ENCODE measurements at places on chromosomes 13 and 19.

DNA sequence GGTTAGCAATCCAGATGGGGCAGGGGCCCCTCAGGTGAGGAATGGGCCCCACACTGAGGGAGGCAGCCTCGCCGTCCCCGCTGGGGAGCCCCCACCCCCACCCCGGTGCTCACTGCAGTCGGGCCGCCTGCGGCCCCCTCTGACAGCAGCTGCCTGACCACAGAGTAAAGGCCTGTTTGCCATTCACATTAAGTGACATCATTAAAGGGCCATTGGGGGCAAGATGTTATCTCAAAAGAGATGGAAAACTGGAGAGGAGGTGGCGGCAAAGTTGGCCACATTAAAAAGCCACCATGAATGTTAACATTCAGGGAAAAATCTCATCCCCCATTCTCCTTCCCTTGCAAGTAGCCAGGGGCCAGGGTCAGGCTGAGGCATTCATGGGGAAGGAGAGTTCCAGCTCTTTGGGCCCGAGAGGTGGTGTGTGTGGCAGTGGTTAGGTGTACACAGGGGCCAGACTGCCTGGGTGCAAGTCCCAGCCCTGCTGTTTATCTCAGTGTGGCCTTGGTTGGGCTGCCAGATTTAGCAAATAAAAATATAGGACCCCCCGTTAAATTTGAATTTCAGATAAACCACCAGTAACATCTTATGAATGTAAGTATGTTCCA is 20.9 kb downstream of the VSTM2B start:
- DNase-seq: no peak

DNA sequence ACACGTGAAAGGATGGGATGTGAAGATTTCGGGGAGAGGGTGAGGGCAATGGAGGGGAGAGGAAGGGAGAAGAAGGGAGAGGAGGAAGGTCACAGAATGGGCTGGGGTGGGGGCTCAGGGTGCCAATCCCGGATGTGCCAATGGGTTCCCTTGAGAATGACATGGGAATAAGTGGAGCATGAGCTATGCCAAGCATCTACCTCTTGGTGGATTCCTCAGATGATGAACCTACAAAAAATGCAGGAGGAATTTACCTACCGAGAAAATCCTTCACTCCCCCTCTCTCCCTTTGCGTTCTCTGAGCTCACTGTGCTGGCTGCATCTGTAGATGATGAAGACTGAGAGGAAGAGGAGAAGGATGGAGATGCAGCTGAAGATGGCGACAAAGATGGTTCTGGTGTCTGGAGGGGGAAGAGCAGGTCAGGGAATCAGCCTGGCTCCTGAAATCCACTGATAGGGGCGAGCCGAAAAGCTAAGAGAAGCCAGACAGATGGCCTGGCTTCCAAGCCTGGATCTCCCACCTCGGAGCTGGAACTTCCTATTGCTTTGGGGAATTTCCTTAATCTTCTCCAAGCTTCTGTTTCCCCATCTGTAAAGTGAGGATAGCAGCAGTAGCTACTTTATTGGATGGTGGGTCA is 21.6 kb downstream of the VSTM1 start:
- no peak for DNase-seq

DNA sequence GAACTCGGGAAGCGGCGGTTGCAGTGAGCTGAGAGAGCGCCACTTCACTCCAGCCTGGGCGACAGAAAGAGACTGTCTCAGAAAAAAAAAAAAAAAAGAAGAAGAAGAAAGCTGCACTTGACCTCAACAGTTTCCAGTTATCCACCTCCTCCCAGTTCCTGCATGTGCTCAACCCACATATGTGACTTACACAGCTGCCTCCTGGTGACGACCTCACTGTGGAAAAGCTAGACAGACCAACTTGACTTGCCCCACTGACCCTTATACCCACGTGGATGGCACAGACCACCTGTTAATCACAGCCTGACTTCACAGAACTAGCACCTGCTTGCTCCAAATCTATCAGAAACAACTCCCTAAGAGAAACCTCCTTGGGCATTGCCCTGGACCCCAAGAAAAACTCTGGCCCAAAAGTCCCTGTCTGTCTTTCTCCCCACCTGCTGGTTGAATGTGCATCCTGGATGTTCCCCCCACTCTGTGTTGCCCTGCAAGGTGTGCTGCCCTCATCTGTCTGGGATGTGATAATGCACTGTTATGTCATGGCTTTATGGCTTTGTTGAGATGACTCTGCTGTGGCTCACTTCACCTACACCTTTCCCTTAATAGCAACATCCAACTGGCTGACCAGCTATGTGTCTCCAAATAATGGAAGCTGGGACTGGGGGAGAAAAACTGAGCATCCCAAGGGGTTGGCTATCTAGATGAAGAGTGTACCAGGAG is 2.8 kb downstream of the ZNF20 start:
- no peak for DNase-seq

GRCh38 chr13:40433577-40433976 is 232.9 kb downstream of the FOXO1 start:
- no peak for DNase-seq

- DNase-seq: peak; percentile 46
These were observed at the start of gene ZNF850 for GRCh38 chr19:36772311-36773222. ZNF850 (minus strand) TSS chr19:36772807; CDS start chr19:36762606, 10,201 bp downstream.

DNA sequence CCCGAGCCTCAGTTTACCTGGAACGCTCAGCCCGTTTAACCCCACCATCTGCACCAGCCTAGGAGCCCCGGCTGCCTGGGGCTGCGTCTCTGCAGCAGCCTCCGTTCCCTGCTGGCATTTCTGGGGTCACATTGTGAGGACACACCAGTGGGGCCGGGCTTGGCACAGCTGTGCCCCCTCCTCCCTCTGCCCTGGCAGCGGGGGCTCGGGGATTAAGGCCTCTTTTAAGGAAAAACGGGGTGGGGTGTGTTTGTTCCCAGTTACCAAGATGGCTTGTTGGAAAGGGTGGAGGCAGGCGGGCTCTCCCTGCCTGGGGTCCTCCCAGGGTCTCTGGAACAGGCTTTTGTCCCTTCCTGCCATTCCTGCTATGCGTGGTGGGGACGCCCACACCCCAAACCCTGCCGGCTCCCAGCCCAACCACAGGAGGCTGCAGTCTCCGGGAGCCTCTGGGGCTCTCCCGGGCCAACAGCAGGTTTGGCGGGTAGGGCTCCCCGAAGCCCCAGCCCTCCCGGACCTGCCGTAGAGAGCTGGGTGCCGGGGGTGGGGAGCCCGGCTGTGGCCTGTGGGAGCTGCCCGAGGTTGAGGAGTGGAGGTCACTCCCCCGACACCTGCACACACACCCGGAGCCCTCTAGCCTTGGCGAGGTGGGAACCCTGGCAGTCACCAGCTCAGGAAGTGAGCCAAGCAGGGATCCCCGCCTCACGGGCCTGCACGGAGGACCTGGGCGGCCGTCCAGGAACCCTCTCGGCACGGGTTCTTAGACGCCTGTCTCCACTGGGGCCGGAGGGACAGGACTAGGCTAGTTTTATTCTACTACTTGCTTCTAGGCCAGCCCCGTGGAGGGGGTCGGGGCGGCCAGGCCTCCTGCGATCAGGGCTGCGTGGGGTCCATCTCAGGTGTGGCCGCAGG is 36.9 kb downstream of the GADD45B start:
- no peak for DNase-seq

- DNase-seq: no peak
These were observed 5.8 kb downstream of the KBTBD7 start for GRCh38 chr13:41188584-41188983.

GRCh38 chr19:33402421-33403220 is 29.1 kb downstream of the CEBPG start:
- no peak for DNase-seq

GRCh38 chr13:37534676-37535075 is 63.9 kb downstream of the POSTN start:
- no peak for DNase-seq

DNA sequence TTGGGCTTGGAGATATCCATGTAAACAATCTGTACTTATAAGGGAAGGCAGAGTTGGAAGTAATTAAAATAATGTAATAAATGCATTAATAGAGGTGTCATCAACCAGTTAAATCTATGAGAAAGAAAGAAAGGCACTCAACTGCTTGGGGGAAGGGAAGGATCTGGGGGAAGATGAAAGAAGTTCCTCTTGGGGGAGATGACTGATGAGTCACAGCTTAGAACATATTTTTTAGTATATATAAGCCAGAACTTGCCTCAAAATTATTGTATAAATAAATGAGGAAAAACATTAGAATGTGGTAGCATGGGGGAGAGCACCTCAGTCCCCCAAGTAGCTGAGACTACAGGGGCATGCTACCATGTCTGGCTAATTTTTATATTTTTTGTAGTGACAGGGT is 205.8 kb downstream of the GGACT start:
- DNase-seq: no peak

DNA sequence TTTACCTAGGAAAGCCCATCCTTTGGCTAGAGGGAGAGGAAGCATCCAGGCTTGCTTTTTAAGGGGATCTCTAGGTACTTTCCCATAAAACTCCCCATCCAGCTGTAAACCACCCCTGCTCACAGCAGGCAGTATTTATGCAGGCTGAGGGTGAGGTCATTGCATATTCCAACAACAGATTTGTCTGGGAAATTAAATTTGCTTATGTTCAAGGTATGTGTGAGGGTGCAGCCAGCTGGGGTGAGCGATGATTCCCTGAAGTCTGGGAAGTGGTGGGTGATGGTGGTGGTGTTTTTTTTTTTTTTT is 96.3 kb upstream of the C1QTNF9B start:
- DNase-seq: no peak

GRCh38 chr19:32349724-32350470 is 4.5 kb downstream of the ZNF507 start:
- no peak for DNase-seq

DNA sequence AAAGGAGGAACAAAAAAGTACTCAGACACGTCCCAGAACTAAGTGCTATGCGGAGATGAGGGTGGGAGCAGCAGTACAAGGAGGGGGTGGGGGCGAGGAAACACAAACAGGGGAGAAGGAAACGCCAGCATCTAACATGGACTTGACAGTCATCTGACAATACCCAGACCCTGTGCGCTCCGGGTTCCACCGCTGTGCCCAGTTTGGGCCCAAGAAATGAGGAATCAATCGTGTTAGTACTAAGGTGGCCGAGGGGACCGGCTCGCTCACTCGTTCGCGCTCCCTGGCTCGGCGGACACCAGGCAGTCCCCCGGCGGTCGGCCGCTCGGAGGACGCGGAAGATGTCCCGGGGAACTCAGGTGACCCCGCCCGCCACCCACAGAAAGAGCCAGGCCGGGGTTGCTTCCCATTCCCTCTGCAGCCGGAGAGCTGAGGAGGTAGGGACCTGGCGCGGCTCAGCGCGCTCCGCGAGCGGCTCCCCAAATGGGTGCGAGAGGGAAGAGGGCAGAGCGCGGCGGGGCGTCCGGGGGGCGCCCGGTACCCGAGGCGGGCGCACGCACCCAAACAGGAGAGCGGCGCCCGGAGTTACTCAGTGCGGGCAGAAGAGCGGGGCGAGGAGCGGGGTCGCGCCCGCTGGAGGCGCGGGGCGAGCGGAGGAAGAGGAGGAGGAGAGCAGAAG is 616 bp downstream of the TSHZ3 start:
- no peak for DNase-seq

- DNase-seq: no peak
These were observed 1407.1 kb downstream of the UQCRFS1 start for GRCh38 chr19:27805848-27806247.

DNA sequence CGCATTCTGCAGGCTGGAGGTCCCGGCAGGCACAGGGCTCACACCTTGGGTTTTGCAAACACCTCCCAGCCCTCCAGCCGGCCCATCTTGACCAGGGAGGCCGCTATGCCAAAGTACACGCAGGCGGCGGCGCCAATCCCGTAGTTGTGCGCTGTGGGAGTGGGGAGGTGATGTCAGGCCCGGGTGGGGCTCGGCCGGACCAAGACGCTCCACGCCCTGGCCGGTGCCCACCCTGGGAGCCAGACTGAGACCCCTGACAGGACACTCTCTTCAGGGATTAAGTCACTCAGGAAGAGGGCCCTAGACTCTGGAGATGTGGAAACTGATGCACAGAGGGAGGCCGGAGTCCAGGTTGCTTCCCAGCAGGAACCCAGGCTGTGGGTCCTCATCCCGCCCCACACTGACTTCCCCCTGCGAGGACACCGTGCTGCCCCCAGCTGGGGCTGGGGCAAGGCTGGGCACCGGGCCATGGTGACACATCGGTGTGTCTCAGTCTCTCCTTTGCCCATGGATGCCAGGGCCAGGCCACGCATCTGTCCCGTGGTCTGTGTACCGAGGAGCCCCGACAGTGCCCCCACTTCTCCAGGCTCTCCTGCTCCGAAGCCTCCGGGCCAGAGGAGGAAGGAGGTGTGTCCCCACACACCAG is 8.8 kb downstream of the NDUFA11 start:
- DNase-seq: no peak

Data from NCI-H1417 treated with DMSO at 0.1 percent for 48 hours (cell line).